Regular cardiac myocyte (primary cell): ENCODE measurements at places on chromosomes 4 and X. TPM values are rescaled to one million over a fixed set of nuclear protein-coding genes. Genes with fewer than 3 reads are reported as not detected.

Gene LGI2
- under 0.01 and 0.85 TPM in 2 replicates for total RNA-seq

Gene LRP2BP
- total RNA-seq: 0.58 and 0.85 TPM in 2 replicates

Gene FABP2
- under 0.01 TPM in 1 of 2 replicates, not detected in the other for total RNA-seq

Gene SCLT1
- total RNA-seq: 9.3 and 17.1 TPM in 2 replicates

Gene TRPC5OS
- total RNA-seq: not detected in 2 replicates

Gene NOX1
- not detected in 2 replicates for total RNA-seq

Gene PLAC8
- 0.28 and 0.38 TPM in 2 replicates for total RNA-seq

Gene DCK
- total RNA-seq: 21.4 and 28.6 TPM in 2 replicates

Gene TLR8
- not detected in 2 replicates for total RNA-seq

Gene ADH7
- total RNA-seq: not detected in 2 replicates

Gene CDKL5
- 1.9 and 3.7 TPM in 2 replicates for total RNA-seq

Gene MPC1L
- total RNA-seq: not detected in 2 replicates

Gene FOXR2
- total RNA-seq: not detected in 2 replicates

Gene CLDN22
- total RNA-seq: not detected in 2 replicates

Gene SLIT2
- 18.6 and 24.2 TPM in 2 replicates for total RNA-seq

Gene CT47B1
- total RNA-seq: not detected in 2 replicates

Gene TCEAL6
- not detected in 2 replicates for total RNA-seq

Gene BEND2
- not detected in 2 replicates for total RNA-seq

Gene SOWAHB
- not detected in 2 replicates for total RNA-seq

Gene P2RY8
- not detected in 2 replicates for total RNA-seq

Gene GPRASP1
- 1.5 and 7.3 TPM in 2 replicates for total RNA-seq
